Stimulated activated CD4-positive, alpha-beta T cell treated with anti-CD3 and anti-CD28 coated beads, Interleukin-4, amount 100 ng/mL, for 24 hours (primary cell): ENCODE measurements at places on chromosomes 3 and 15.

- DNase-seq = no peak
Observed at GRCh38 chr3:184042617-184043016, 10.2 kb upstream of the HTR3C start.

GRCh38 chr3:171526869-171527268 lies 66.7 kb upstream of the TNIK start:
- DNase-seq = no peak

- DNase-seq = no peak
Observed at GRCh38 chr15:74542166-74543042, 1.4 kb downstream of the ARID3B start.

GRCh38 chr15:61556037-61556648 lies 327.0 kb upstream of the RORA start:
- no peak for DNase-seq
